GM20000 (cell line): ENCODE measurements at places on chromosomes 11 and 22.

DNA sequence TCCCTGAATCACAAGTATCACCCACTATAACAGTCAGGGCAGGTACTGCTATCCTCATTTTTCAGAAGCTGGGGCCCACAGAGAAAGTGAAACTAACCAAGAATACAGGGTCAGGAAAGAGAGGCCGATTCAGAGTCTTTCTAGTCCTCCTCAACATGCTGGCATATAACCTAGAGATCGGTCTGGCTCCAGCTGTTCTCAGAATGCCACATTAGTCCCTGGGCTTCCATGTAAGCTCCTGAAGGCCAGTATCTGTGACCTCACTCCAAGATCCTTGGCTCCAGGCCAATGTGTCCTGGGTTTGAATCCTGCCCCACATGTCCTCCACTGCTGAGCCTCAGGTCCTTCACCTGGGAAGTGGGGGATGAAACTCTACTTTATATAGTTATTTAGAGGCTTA lies 50.4 kb downstream of the TENM4 start:
- DNase-seq: no peak

DNA sequence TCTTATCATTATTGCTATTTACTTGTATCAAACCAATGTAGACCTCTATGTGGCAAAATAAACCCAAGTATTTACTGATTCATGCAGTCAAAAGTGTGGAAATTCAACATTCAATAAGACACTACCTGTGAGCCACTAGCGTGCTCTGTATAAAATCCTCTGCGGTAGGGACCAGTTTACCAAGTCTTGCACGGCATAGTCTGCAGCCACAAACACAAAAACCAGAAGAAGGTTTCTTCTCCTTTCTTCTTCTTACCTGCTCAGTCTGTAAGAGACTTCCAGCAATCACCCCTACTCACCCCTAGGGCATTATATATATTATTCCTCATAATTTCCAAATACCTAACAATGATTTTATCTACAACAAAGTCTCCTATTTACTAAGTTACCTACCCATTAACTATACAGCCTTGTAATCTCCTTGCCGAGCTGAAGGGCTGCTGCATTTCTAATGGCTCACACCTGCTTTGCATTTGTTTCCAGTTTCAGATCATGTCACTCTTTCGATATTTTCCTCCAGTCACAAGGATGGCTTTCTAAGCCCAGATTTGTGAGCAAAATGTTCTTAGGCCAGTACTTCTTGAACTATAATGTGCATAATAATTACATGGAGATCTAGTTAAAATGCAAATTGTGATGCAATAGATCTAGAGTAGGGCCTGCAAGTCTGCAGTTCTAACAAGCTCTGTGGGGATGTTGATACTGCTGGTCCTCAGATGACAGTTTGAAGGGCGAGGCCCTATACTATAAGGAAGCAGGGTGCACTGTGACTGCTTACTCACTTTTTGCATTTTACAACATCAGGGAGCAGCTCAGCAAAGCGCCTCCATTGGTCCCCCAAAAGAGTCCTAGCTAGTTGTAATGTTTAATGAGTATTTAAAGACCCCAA lies 191.9 kb upstream of the DDI1 start:
- peak; percentile 9 for DNase-seq

GRCh38 chr22:35102663-35103062 lies 36.7 kb downstream of the ISX start:
- peak; percentile 41 for DNase-seq

DNA sequence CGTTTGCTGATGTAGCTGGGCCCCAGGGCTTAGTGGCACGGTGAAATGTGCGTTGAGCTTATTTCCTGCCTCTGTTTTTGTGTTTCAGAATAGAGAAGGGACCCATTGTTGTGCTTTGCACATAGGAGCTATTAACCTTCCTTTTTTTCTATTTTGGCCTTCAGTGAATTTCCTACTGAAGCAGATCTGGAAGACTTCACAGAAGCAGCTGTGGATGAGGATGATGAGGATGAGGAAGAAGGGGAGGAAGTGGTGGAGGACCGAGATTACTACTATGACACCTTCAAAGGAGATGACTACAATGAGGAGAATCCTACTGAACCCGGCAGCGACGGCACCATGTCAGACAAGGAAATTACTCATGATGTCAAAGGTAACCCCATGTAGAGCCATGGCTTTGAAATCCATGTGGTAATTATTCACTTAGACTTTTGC lies 37.4 kb upstream of the ST14 start:
- DNase-seq: no peak

DNA sequence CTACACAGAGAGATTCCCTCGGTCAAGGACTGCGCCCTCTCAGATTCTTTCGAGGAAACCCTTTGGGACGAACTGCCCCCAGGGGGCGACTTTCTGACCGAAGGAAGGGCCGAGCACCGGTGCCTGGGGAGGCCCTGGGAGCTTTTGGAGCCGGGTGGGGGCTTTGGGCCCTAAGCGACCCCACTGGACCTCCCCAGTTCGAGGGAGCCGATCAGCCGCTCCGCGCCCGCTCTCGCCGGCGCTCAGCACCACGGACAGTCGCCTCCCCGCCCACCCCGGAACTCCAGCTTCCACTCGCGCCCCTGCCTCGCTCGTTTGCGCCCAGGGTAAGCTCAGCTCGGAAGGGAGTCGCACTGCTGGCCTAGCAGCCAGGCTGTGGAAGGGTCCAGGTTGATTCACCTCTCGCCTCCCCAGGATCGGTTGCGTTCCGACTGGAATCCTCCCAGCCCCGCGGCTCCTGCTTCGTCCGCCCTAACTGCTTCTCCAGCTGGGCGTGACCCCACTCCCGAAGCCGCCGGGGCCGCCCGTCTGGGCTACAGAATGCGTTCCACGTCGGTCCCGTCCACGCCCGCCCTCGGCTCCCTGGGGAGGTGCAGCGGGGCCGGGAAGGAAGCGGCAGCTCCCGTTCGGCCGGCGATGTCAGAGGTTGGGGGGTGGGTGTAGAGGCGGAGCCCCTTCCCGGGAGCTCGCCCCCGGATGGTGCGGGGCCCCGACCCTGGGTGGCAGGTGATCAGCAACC lies 428 bp downstream of the SCN3B start:
- DNase-seq: peak; percentile 74

GRCh38 chr11:33135216-33135615 lies 26.1 kb downstream of the CSTF3 start:
- no peak for DNase-seq
